Endothelial cell (in vitro differentiated cells): ENCODE measurements at places on chromosomes 5 and 9. TPM values are rescaled to one million over a fixed set of nuclear protein-coding genes. Genes with fewer than 3 reads are reported as not detected.

- peak overlapping the region; percentile 94 for H3K4me3 ChIP-seq
- no peak for DNase-seq
- peaks cover 25% of the 10 kb centered on the region for H3K36me3 ChIP-seq
- peaks cover 12% of the 10 kb centered on the region for H3K4me1 ChIP-seq
- peak overlapping the region; percentile 28 for H3K27ac ChIP-seq
Observed at GRCh38 chr9:137087409-137087925, 682 bp downstream of the MAN1B1 start.

GRCh38 chr9:98418578-98419259 is 163.3 kb upstream of the TBC1D2 start:
- no peak overlapping the region for H3K4me3 ChIP-seq
- H3K27me3 ChIP-seq, result peaks cover 4% of the 10 kb centered on the region
- H3K36me3 ChIP-seq, result peaks cover 5% of the 10 kb centered on the region
- no peak overlapping the region for H3K27ac ChIP-seq
- DNase-seq, result no peak

GRCh38 chr9:14797435-14797834 is 74.9 kb upstream of the CER1 start:
- no peaks in the 10 kb centered on the region for H3K36me3 ChIP-seq
- H3K27me3 ChIP-seq, result no peaks in the 10 kb centered on the region
- H3K27ac ChIP-seq, result no peak overlapping the region
- DNase-seq, result no peak
- H3K4me1 ChIP-seq, result peaks cover 21% of the 10 kb centered on the region

- no peaks in the 10 kb centered on the region for H3K27me3 ChIP-seq
- H3K4me3 ChIP-seq, result no peak overlapping the region
- H3K36me3 ChIP-seq, result no peaks in the 10 kb centered on the region
- peaks cover 10% of the 10 kb centered on the region for H3K4me1 ChIP-seq
- DNase-seq, result no peak
Observed at GRCh38 chr9:4155221-4156026, 144.4 kb downstream of the GLIS3 start.

DNA sequence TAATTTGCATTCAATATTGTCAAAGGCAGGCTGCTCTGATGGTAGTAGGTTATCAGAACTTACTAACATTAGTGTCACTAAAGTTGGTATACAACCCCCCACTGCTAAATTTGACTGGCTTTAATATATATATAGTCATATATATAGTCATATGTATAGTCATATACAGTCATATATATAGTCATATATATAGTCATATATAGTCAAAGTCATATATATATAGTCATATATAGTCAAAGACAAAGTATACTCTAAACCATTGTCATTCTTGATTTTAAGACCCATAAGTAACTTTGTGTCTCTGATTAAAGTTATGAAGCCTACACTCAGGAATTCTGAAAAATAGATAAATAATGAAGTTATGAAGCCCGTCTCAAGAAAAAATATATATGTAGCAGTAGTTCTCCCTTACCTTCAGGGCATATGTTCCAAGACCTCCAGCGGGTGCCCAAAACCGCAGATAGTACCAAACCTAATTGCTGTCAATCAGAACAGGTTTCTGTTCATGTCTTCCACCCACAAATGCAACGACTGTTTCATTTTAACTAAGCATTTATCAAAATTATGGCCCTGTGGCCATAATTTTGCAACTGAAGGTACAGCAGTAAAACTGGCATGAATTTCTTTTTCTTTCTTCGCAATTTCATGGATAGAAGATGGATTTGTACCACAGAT is 40.1 kb downstream of the TRPM6 start:
- no peak overlapping the region for H3K4me3 ChIP-seq
- peaks cover 2% of the 10 kb centered on the region for H3K27me3 ChIP-seq
- DNase-seq, result no peak

DNA sequence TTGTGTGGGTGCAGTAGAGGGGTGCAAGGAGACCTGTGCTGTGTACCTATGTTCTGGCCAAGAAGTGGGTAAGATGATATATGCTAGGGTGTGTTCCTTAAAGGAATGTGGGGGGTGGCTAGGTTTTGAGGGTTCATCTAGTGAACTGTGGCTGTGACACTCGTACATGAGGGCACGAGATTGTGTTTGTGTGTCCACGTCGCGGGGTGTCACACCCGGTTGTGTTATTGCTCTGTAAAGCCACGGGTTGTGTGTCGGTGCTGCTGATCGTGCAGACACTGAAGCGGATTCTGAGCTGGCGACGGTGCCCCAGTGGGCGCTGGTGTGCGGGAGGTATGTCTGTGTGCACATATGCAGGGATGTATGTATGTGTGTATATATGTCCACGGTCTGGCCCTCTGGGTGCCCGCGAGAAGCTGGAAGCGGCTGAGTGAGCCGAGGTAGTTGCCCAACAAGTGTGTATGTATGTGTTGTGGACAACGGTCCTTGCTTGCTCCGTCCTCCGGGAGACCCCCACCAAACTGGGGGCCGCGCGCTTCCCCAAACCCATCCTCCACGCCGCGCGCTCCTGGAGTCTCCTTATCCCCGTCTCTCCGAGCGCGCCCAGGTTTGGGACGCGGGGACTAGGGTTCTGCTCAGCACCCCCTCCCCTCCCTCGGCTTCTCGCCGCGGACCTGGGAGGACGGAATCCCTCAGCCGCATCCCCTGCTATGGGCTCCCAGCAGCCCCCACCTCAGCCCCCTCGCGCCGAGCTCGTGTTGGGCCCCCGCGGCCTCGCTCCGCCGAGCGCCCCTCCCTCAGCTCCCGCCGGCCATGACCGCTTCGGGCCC is 639 bp downstream of the PCDH1 start:
- peaks cover 20% of the 10 kb centered on the region for H3K27me3 ChIP-seq
- peaks cover 15% of the 10 kb centered on the region for H3K36me3 ChIP-seq
- peak overlapping the region; percentile 74 for H3K27ac ChIP-seq
- DNase-seq, result no peak
- peaks cover 71% of the 10 kb centered on the region for H3K4me1 ChIP-seq
- H3K4me3 ChIP-seq, result peak overlapping the region; percentile 100

- no peaks in the 10 kb centered on the region for H3K36me3 ChIP-seq
- no peak overlapping the region for H3K4me3 ChIP-seq
- DNase-seq, result no peak
- H3K27me3 ChIP-seq, result peaks cover 4% of the 10 kb centered on the region
- peaks cover 22% of the 10 kb centered on the region for H3K4me1 ChIP-seq
- H3K27ac ChIP-seq, result peak overlapping the region; percentile 79
Observed at GRCh38 chr5:114437936-114438335, 76.1 kb downstream of the KCNN2 start.

DNA sequence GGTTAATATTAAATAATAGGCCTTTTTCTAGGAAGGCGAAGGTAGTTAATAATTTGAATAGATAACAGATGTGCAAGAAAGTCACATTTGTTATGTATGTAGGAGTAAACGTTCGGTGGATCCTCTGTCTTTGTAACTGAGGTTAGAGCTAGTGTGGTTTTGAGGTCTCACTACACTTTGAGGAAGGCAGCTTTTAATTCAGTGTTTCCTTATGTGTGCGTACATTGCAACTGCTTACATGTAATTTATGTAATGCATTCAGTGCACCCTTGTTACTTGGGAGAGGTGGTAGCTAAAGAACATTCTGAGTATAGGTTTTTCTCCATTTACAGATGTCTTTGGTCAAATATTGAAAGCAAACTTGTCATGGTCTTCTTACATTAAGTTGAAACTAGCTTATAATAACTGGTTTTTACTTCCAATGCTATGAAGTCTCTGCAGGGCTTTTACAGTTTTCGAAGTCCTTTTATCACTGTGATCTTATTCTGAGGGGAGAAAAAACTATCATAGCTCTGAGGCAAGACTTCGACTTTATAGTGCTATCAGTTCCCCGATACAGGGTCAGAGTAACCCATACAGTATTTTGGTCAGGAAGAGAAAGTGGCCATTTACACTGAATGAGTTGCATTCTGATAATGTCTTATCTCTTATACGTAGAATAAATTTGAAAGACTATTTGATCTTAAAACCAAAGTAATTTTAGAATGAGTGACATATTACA is 45.7 kb downstream of the TGFBR1 start:
- H3K27ac ChIP-seq, result no peak overlapping the region
- H3K4me1 ChIP-seq, result peaks cover 3% of the 10 kb centered on the region

DNA sequence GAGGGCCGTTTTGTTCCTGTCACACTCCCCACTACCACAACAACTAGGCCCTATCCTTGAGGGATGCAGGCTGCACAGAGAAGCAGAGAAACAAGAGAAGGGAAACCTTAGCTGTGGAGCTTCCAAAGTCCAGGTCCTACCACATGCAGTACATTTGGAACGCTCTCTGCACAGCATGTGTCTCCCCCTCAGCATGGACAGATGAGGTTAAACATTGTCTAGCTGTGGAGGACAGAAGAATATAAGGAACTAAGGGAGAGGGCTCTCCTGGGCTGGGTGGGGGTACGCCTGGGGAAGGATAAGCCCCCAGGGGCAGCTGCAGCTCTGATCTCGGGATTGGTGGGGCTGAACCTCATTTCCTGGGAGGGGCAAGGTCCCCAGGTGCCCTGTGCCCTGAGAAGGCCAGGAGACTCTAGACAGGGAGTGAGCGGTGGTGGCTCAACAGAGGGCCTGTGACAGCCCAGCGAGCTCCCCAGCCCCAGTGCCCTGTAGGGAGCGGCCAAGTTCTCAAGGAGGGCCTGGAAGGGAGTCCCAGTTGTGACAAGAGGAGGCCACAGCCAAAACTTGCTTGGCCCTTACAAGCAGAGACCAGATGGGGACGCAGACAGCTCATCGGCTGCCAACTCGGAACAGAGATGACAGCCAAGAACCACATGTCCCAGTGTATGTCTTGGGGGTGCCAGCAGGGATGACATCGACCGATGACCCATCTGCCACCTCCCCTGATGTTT is 30.1 kb downstream of the TSPAN17 start:
- DNase-seq, result no peak
- H3K27ac ChIP-seq, result no peak overlapping the region
- H3K36me3 ChIP-seq, result no peaks in the 10 kb centered on the region
- no peaks in the 10 kb centered on the region for H3K4me1 ChIP-seq
- H3K4me3 ChIP-seq, result no peak overlapping the region
- peaks cover 4% of the 10 kb centered on the region for H3K27me3 ChIP-seq

DNA sequence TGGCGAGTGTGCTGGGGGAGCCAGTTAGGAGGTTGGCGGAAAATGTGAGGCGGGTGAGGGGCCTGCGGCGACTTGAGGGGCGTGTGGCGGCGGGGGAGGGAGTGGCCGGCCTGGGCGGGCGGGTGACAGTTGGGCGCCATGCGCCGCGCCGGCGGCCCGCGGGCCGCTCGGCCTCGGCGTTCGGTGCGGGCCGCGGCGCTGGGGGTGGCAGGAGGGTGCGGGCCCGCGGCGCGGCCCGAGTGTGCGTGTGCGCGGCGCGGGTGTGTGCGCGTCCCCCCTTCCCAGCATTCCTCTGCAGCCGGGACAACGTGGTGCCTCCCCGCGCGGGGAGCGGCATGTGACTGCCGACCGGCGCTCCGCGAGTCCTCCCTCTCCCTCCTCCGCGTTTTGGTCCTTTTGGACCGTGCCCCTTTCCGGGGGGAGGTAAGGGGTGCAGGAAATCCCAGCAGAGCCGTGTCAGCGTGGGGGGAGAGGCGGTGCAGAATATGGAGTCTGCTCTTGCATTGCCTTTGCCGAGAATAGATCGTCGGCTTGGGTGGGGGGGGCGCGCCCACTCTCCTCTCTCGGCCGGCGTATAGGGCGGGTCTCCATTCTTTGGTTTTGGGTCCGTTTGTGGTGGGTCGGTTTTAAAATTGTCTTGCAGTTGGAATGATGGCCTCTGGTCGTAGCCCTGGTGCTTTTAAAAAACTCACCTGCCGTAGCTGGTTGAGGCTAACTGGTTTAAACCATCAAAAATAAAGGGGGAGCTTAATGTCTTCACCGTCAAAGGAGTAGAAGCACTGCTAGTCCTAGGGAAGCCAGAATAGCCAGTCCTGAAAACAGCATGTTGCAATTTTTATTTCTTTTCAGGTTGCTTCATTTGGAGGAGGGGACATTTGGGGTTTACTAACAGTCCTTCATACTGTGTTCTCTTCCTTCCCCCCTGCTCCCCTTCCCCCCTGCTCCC is 2.0 kb downstream of the LARP1 start:
- peaks cover 4% of the 10 kb centered on the region for H3K36me3 ChIP-seq
- DNase-seq, result peak; percentile 36
- H3K4me1 ChIP-seq, result peaks cover 35% of the 10 kb centered on the region
- peak overlapping the region; percentile 98 for H3K4me3 ChIP-seq
- H3K27me3 ChIP-seq, result peaks cover 14% of the 10 kb centered on the region

- no peaks in the 10 kb centered on the region for H3K36me3 ChIP-seq
- H3K27ac ChIP-seq, result no peak overlapping the region
- H3K4me3 ChIP-seq, result no peak overlapping the region
- DNase-seq, result no peak
- H3K27me3 ChIP-seq, result peaks cover 2% of the 10 kb centered on the region
Observed at GRCh38 chr9:19885608-19886007, 96.8 kb upstream of the SLC24A2 start.

CCDC112 gene
- total RNA-seq, result 7.2 TPM

NIPBL gene
- 61.5 TPM for total RNA-seq
